ENCODE measurements at places on chromosomes 2 and 18. TPM values are rescaled to one million over a fixed set of nuclear protein-coding genes. Genes with fewer than 3 reads are reported as not detected.

Gene PDE11A
- 0.89 TPM for total RNA-seq

DNA sequence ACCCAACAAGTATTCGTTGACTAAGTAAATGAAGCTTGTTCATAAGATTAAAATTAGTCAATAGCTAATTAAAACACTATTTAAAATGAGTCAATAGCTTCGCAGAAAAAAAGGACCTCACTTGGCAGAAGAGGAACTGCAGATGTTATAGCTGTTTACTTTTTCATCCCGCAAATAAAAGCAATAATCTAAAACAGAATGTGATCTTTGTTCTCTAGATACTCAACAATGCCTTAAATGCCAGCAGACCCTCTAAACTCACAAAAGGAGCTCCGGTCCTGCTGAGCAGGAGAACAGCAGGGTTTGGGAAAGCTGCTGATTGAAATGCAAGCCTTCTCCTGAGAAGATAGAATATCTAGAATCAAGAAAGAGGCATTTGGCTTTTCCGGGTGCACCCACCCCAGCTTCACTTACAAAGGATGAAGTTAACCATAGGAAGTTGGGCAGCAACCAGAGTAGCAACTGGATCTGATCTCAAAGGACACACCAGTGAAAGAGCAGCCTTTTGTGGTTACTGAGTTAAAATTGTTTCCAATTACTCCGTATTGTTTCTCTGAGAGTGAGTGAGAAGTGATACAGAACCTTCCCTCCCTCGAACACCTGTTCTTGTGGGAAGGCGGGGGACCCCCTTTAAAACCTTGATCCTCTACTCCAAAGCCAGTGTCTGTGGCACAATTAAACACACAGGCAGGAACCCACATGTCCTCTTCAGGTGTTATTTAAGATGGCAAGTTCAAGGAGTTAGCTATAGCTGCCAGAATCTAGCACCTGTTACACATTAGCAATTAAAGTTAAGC, 6.8 kb downstream of the CCBE1 start:
- H3K36me3 ChIP-seq, result no peaks in the 10 kb centered on the region
- H3K4me3 ChIP-seq, result no peak overlapping the region
- no peak overlapping the region for H3K27ac ChIP-seq
- DNase-seq, result no peak
- no peaks in the 10 kb centered on the region for H3K4me1 ChIP-seq

GRCh38 chr2:37809525-37809924, 115.6 kb upstream of the RMDN2 start:
- no peak for DNase-seq
- no peaks in the 10 kb centered on the region for H3K36me3 ChIP-seq
- no peaks in the 10 kb centered on the region for H3K27me3 ChIP-seq
- H3K27ac ChIP-seq, result no peak overlapping the region
- H3K4me1 ChIP-seq, result peaks cover 16% of the 10 kb centered on the region

Gene ECEL1
- total RNA-seq, result not detected

DNA sequence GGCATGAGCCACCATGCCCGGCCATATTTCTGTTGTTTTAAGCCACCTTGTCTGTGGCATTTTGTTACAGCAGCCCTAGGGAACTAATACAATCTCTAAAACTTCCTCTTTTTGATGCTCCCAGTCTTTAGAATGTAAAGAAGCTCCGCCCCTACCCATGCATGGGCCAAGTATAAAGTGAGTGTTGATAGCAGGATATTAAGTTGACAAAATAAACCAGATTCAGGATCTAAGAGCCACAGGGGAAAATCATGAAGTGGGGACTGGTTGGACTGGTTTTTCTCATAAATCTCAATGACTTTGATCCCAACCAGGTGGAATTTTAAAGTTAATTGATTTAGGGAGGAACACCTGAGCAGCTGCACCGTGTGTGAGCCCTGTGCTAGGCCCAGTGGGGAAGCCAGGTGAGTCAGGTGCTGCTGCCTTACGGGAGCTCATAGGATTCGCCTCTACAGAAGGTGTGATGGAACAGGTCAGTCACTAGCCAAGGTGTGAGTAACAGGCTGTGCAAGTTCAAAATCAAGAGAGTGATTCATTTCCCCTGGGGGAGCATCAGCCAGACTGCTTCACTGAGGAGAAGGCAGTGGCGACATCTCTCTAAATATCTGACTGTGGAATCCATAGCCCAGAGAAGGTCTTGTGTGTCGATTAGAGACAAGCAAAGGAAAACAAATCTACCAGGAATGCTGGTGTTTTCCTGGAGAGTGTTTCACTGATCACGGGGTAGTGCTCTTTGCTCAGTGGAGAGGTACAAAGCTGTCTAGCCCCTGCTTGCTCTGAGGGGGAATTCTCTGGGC, 63.0 kb upstream of the MSH2 start:
- H3K27me3 ChIP-seq, result no peaks in the 10 kb centered on the region
- H3K4me3 ChIP-seq, result no peak overlapping the region
- H3K36me3 ChIP-seq, result no peaks in the 10 kb centered on the region
- peaks cover 14% of the 10 kb centered on the region for H3K4me1 ChIP-seq
- no peak for DNase-seq
- no peak overlapping the region for H3K27ac ChIP-seq

Gene CRYGD
- not detected for total RNA-seq

Gene MPV17
- 65.7 TPM for total RNA-seq

- H3K27me3 ChIP-seq, result no peaks in the 10 kb centered on the region
- no peak overlapping the region for H3K27ac ChIP-seq
- DNase-seq, result no peak
- H3K36me3 ChIP-seq, result no peaks in the 10 kb centered on the region
- no peaks in the 10 kb centered on the region for H3K4me1 ChIP-seq
These were observed 13.9 kb upstream of the D2HGDH start for GRCh38 chr2:241720560-241720959.

DNA sequence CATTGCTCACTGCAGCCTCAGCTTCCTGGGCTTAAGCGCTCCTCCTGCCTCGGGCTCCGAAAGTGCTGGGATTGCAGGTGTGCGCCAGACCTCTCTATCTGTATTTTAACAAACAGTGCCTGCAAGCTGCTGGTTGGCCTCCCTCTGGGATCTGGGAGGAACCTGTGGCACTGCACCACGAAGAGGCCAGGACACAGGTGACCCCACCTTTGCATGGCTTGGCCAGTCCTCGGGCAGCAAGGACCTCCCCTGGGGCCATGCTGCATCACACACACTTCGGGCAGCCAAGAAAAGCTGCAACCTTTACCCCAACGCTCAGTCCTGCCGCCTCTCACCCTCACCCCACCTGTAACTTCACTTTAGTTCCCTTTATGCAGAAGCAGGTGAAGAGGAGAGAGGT, 70.0 kb downstream of the PXDN start:
- H3K36me3 ChIP-seq, result peaks cover 92% of the 10 kb centered on the region
- no peak overlapping the region for H3K4me3 ChIP-seq
- DNase-seq, result no peak

- no peaks in the 10 kb centered on the region for H3K27me3 ChIP-seq
- no peaks in the 10 kb centered on the region for H3K36me3 ChIP-seq
- H3K4me1 ChIP-seq, result peaks cover 44% of the 10 kb centered on the region
- no peak overlapping the region for H3K27ac ChIP-seq
These were observed 218.1 kb downstream of the ZNF521 start for GRCh38 chr18:25133879-25134278.

GRCh38 chr2:19609266-19609665, 250.8 kb upstream of the OSR1 start:
- H3K4me3 ChIP-seq, result no peak overlapping the region
- no peaks in the 10 kb centered on the region for H3K27me3 ChIP-seq
- H3K27ac ChIP-seq, result no peak overlapping the region

GRCh38 chr2:222795450-222796357, 65.1 kb upstream of the ACSL3 start:
- DNase-seq, result no peak
- no peaks in the 10 kb centered on the region for H3K36me3 ChIP-seq
- H3K27me3 ChIP-seq, result no peaks in the 10 kb centered on the region
- H3K27ac ChIP-seq, result no peak overlapping the region

GRCh38 chr2:39217192-39217550, 26.6 kb downstream of the CDKL4 start:
- H3K4me3 ChIP-seq, result no peak overlapping the region
- H3K27ac ChIP-seq, result no peak overlapping the region
- H3K36me3 ChIP-seq, result no peaks in the 10 kb centered on the region

DNA sequence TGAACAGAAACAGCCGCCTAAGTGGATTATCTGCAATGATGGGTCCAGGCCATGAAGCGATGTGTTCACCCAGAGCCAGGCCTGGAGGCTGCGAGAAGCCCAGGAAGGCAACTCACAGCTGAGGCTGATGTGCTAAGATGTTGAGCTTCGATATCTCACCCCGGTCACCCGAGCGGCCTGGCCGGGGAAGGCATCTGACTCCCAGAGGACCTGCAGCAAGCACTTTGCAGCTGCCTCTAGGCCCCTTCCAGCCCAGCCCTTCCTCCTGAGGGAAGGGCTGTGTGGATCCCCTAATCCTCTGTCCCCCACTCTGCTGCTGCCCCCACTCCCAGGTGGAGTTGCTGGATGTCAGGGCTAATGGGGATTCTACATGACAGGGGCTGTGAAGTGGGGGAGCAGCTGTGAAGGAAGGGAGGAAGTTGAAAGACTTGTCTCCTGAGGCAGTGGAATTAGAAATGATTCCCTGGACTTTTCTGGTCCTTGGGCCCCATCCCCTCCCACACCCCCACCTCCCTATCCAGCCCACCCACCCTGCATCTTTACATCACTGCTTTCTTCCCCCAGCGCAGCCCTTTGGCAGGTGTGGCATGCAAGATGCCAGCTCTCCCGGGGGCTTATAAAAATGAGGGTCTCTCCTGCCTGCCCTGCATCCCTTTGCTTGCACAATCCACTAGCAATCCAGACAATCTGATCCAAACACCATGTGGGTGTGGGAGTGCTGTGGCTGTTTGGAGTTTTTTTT, 4.3 kb downstream of the ATP6V1B1 start:
- H3K36me3 ChIP-seq, result no peaks in the 10 kb centered on the region
- H3K27me3 ChIP-seq, result peaks cover 11% of the 10 kb centered on the region
- DNase-seq, result no peak
- H3K27ac ChIP-seq, result no peak overlapping the region

Gene CHST9
- 8.8 TPM for total RNA-seq

DNA sequence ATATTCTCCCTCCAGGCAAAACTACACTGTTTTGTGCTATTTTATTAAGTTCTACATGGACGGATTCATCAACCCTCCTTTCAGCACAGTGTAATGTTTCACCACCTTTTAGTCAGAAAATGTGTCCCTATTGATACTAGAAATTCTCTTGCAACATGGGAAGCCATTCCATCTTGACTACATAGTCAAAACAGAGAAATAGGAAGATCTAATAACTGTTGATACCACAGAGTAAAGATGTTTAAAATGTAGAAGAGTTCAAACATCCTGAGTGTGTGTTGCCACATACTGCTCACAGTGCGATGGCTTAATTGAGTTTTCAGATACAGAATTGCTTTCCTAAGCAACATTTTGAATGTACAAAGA, 492.2 kb upstream of the RAB12 start:
- H3K4me3 ChIP-seq, result no peak overlapping the region
- H3K36me3 ChIP-seq, result no peaks in the 10 kb centered on the region
- DNase-seq, result no peak
- H3K27ac ChIP-seq, result no peak overlapping the region
- peaks cover 11% of the 10 kb centered on the region for H3K4me1 ChIP-seq
- no peaks in the 10 kb centered on the region for H3K27me3 ChIP-seq

Gene MYO5B
- 0.50 TPM for total RNA-seq

- peaks cover 27% of the 10 kb centered on the region for H3K4me1 ChIP-seq
- H3K36me3 ChIP-seq, result no peaks in the 10 kb centered on the region
- peak overlapping the region; percentile 27 for H3K27ac ChIP-seq
- peak; percentile 68 for DNase-seq
These were observed 233.0 kb upstream of the SIX2 start for GRCh38 chr2:45242161-45242741.

DNA sequence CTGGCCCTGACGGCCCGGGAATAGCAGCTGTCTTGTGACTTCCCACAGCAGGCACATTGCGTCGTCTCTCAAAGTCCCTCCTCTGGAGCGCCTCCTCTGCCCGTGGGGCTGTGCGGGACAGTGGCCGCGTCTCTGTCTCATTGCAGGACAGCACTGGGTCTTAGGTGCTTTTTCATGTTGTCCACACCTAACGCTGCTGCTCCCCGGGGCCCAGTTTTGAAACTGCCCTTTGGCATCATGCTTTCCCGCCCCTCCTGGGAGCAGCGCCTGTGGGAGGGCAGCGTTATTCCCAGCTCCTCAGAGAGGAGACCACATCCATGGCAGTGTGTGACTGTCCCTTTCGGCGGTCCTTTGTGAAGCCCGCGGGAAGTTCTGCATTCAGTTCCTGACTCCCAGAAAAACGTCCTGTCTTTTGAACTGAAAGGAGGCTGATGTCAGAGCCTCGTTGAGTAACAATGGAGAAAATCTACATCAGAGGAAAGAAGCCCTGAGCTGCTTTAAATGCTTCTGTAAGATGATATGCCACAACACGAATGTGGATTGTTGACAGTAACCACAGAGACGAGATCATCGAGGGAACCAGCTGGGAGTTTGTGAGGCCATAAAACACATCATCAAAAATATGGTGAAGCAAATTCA, 226.0 kb downstream of the FAM210A start:
- H3K27ac ChIP-seq, result peak overlapping the region; percentile 85
- DNase-seq, result peak; percentile 59
- no peaks in the 10 kb centered on the region for H3K36me3 ChIP-seq
- peaks cover 18% of the 10 kb centered on the region for H3K4me1 ChIP-seq
- H3K4me3 ChIP-seq, result peak overlapping the region; percentile 41

- H3K27me3 ChIP-seq, result peaks cover 7% of the 10 kb centered on the region
- DNase-seq, result no peak
- H3K27ac ChIP-seq, result no peak overlapping the region
- peaks cover 29% of the 10 kb centered on the region for H3K4me1 ChIP-seq
- H3K36me3 ChIP-seq, result peaks cover 5% of the 10 kb centered on the region
These were observed 3.7 kb upstream of the HES6 start for GRCh38 chr2:238243496-238244076.

GRCh38 chr18:9174302-9174701, 37.7 kb downstream of the ANKRD12 start:
- no peak overlapping the region for H3K4me3 ChIP-seq
- H3K27ac ChIP-seq, result no peak overlapping the region
- peaks cover 74% of the 10 kb centered on the region for H3K4me1 ChIP-seq
- no peak for DNase-seq
- H3K36me3 ChIP-seq, result peaks cover 3% of the 10 kb centered on the region

DNA sequence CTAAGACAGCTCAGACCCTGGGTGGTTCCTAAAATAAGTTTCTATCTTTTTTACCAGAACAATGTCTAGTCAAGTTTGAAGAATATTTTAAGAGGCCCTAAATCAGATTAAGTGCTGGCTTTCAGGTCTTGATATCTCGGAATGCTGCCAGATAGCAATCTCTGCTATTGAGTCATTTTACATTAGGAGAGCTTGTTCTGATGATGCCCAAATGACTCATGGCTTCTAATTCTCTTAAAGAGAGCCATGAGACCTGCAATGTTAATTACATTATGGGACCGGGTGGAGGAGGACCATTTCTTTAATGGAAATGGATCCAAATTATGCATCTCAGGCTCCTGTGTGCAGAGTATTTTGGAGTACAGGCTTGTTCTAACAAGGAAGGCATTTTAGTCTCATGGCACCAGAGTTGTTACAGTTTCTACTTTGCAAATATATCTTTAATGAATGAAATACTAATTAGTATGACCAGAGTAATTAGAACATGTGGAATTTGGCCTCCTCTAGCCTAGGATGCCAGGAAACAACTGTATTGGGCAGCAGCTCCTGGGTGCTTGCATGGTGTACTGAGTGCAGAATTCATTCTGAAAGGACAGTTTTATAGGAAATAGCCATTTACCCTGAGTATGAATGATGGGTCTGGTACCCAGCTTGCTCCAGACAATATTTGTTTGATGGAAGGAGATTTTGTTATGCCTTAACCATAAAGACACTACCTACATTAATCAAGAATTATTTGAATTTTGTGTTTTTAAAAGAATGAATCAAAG, 94.0 kb upstream of the SULT1C3 start:
- no peak overlapping the region for H3K27ac ChIP-seq
- DNase-seq, result no peak
- H3K36me3 ChIP-seq, result no peaks in the 10 kb centered on the region
- H3K4me1 ChIP-seq, result no peaks in the 10 kb centered on the region
- H3K27me3 ChIP-seq, result no peaks in the 10 kb centered on the region
